ENCODE measurements at places on chromosomes 1 and 21.

DNA sequence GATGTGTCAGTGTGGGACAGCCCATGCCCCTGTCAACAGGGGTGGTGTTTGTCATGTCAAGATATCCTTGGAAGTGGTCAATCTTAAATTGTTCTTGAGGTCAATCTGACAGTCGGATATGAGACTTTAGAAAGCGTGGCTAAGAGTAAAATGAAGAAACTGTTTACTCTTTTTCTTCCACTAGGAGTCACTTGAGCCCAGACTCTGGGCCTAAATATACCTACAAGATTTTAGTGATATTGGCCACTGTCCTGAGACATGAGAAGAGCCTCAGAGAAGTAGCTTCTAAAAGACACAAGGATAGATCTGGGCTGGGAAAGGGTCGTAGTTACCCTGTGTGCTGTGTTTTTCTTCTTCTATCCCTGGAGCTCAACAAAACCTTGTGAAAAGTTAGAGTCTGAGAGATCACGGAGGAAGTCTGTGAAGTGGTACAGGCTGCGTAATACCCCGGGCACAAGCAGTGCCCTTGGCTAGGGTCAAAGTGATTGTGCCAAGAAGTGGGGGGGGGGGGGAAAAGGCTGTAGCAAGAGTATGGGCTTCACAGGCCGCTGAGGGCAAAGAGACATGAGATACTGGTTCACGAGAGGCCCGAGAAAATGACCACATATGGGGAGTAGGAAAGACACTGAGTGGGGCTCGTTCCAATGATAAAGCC lies 355.2 kb upstream of the GREM2 start:
- DNase-seq = no peak

DNA sequence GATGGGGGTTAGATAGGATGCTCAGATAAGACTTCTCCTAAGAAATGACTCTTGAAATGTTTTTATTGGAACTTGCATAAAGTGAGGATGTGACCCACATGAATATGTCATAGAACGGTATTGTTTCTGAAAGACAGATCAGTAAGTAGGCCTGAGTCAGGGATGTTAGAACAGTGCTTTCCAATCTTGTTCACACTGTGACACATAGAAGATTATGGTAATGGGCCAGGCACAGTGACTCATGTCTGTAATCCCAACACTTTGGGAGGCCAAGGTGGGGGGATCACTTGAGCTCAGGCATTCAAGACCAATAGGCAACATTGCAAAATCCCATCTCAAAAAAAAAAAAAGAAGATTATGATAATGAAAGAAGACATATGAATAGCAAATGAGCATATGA lies 32.9 kb downstream of the FMO4 start:
- no peak for DNase-seq

GRCh38 chr1:156126043-156126629 lies 11.6 kb downstream of the LMNA start:
- peak; percentile 75 for DNase-seq

- DNase-seq = no peak
Measured at GRCh38 chr1:38084700-38085099, 38.1 kb upstream of the POU3F1 start.

DNA sequence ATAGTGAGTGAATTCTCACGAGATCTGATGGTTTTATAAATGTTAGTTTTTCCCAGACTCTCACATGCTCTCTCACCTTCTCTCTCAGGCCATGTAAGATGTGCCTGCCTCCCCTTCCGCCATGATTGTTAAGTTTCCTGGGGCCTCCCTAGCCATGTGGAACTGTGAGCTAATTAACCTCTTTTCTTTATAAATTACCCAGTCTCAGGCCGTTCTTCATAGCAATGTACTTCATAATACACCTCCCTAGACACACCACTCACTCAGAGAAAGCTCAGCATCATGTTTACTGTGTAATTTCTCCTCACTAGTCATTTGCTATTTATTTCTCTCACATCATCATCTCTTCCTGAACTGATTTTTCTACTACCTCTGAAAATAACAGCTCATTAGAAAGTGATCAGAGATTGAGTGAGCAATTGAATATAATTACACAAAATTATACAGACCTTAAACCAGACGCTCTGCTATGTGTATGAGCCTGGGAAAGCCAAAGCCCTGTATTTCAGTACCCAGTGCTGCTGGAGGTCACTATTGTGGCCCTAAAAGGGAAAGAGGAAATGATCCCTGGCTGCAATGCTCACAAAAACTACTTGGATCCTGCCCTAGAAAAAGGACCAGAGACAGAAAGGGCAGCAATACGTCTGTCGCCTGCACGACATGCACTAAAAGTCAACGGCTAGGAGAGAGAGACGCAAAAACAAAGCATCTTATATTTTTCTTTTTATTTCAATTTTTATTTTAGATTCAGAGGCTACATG lies 284.5 kb downstream of the DSCAM start:
- DNase-seq = no peak

DNA sequence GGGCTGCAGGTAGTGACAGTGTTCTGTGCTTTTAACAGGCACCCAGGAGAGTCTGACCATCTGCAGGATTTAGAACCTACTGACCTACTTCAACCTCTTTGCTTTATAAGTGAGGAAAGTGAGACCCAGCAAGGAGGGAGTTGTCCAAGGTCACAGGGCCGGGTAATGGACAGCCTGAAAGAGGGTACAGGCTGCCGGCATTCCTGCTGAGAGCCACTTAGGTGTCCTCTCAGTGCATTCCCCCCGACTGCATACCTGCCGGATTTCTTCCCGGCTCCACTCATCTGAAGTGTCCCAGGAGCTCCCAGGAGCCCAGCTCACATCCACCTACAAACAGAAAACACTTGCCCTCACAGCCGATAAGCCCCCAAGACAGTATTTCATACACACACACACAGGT lies 13.9 kb downstream of the PHLDA3 start:
- DNase-seq = no peak

- no peak for DNase-seq
Measured at GRCh38 chr1:100924212-100924611, 28.3 kb downstream of the SLC30A7 start.

DNA sequence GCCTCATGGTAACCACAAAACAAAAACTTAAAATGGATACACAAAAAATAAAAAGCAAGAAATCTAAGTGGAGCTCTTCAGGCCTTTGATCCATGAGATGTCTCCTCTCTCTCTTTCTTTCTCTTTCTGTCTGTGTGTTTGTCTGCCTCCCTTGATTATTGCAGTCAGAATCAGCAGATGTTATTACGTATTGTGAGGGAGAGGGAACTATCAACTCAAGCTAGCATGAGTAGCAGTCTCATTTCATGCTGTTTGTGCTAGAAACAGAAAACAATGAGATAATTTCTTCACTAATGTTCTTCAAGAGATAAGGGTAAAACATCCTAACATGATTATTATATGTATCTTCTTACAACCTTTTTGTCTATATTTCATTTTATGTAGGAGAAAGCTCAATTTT lies 103.7 kb upstream of the PDC start:
- DNase-seq = no peak

DNA sequence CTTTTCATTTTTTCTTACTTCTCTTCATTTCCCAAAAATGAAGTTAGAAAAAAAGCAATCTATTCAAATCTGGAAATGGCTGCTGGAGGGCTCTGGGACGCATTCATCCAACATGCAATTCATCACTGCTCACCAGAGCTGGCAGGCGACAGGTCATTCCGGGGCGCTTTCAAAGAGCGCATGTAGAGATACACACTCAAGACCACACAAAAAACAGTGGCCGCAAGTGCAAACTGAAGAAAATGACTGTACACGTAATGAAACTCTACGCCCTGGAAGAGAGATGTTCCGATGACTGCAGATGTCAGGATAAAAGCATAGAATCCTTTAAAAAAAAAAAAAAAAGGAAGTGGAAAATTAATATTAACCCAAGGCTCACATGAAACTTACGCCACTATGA lies 15.5 kb downstream of the LBR start:
- DNase-seq = no peak

DNA sequence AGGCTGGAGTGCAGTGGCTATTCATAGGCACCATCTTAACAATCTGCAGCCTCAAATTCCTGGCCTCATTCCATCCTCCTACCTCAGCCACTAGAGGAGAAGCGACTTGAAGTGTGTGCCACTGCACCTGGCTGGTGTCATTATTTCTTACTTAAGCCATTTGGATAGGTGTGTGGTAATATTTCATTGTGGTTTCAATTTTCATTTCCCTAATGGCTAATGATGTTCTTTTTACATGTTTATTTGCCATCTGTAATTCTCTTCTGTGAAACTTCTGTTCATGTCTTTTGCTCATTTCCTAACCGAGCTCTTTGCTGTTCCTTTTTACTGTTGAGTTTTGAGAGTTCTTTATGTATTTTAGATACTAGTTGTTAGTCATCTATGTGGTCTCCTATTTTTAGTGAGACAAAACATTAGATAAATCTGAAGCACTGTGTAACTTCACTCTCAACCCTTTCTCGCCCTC lies 66.8 kb downstream of the SLC27A3 start:
- no peak for DNase-seq

DNA sequence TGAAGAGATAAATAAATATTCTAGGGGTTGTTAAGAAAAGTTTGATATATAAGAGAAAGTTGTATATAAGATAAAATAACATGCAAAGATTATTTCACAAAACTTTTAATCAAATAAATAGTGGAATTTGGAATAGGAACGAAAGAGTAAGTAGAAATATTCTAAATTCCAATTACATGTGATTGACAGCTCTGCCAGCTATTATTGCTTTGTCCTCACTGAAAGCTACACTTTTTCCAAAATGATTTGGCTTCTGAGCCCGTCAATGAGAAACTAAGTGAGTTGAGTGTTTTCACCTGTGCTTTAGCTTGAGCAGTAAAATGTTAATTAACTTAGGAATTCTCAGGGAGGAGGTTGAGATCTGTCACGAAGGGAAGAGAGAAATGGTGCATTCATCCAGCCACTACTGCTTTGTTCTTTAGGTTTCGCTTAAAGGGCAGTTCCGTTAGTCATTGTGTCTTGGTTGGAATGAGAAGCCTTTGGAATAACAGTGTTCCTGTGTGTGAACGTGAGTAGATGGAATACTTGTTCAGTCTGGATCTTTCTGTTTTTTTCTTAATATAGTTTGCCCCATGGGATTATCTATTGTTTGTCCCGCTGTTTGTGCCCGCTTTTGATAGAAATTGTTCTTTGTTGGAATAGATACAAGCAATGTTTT lies 63.3 kb upstream of the CR1L start:
- no peak for DNase-seq

DNA sequence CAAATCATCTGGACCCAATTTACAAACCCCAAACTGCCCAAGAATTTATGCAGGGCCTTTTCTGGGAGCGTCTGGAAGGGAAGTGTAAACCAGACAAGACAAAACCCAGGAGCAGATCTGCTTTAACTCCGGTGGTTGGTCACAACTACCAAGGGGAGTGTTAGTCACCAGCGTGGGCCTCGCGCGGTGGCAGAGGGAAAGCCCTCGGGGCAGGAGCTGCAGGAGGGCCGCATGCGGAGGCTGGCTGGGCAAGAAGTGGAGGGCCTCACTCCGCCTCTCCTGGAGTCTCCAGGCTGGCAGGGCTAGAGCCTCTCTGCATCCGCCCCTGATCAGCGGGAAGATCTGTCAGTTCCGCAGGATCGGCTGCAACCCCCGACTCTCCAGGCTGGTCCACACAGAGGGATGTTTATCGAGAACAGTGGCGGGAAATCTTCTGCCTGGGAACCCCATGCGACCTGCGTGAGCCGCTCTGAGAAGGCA lies 2.0 kb downstream of the COL24A1 start:
- no peak for DNase-seq

GRCh38 chr1:37480581-37481288 lies 6.4 kb downstream of the ZC3H12A start:
- no peak for DNase-seq

GRCh38 chr1:86733340-86733739 lies 29.0 kb downstream of the SH3GLB1 start:
- no peak for DNase-seq
